Activated CD4-positive, alpha-beta T cell treated with anti-CD3 and anti-CD28 coated beads, Interleukin-2, amount 50 U/mL, for 24 hours (primary cell): ENCODE measurements at places on chromosomes 6 and 20.

DNA sequence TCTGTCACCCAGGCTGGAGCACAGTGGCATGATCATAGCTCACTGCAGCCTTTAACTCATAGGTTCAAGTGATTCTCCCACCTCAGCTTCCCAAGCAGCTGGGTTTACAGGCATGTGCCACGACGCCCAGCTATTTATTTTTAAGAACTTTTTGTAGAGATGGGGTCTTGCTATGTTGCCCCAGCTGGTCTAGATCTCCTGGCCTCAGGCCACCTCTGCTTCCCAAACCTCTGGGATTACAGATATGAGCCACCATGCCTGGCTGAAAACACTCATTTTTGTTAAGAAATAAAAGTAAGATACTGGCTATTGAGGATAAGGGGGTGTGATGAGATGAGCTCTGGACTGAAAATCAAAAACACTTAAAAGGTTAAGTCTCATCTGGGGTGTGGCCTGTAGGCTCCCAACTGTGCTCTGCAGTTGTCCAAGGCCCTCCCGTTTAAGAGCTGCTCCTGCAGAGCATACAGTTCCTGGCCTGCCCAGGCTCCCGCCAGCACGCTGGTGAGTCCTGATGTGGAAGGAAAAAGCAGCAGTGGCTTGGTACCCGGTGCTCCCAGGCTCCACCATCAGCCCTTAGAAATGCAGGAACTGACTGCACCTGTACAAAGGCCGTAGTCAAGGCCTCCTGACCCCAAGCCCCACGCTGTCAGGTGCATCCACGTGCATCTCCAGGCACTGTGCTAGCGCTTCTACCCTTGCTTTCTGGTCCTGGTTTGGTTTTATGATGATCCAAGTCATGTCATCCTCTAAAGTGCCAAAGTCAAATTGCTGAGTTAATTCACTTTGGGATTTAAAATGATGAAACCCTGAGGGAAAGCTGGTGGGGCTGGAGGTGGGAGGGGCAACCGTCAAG, 111.5 kb downstream of the TMEM242 start:
- DNase-seq = no peak

GRCh38 chr6:81770381-81770780, 17.9 kb upstream of the TENT5A start:
- no peak for DNase-seq

DNA sequence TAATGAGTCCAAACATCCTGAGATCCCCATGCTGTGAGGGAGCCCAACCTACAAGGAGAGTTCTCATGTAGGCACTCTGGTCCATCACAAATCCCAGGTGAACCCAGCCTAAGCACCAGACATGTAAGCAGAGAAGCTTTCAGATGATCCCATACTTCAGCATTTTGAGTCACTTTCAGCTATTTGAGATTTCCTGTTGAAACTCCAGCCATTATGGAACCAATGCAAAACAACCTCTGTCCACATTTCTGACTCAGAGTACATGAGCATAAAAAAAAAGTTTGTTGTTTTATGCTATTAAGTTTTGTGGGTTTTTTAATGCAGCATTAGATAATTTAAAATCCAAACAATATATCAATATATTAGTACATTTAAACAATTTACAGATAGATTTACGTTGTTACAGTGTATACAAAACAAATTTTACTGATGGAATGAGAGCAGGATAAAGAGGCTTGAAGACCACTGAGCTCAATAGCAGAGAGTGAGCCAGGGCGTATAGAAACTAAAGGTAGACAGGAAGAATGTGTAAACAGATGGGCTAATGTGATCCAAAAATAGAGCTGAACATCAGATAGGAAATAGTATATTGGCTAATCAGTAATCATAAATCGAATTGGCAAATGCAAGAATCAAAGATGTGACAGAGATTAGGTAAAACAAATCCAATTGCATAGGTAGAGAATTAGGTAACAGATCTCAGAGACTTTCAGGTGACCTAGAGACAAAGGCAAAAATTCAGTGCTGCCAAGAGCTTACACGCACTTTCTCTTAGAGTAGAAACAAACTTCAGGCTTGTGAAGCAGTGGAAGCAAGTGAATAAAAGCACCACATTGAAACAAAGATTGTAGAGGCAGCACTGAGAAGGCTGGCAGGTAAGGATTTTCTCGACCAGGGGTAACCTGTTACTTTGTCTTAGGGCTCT, 36.2 kb upstream of the PLCB1 start:
- DNase-seq = no peak

GRCh38 chr20:49980140-49981008, 2.4 kb upstream of the SNAI1 start:
- DNase-seq = no peak

DNA sequence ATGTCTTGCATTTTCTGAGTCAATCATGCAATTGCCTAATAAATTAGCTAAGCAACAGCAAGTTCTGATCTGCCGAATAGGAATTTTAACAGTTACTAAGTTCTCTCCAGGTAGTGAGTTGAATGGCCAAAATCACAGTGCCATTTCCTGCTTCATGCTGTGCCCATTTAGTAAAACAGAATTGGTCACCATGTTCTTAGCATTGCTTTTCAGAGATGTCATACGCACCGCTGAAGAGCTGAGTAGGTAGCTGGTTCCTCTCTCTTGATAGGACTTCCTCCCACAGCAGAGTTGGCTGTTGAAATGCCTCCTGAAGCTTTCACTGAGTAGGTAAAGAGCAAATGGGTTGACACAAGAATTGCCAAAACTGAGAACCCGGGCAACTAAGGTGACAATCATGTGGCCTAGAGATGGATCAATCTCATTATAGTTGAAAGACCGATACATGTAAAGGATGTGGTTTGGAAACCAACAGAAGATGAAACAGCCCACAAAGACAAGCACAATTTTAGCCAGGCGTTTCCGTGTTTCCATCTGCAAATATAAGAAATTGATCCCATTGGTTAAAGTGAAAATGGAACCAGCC, 57.1 kb upstream of the GJE1 start:
- no peak for DNase-seq

- no peak for DNase-seq
Measured at GRCh38 chr6:82178077-82178758, 69.3 kb downstream of the IBTK start.

GRCh38 chr6:50278663-50279062, 228.9 kb upstream of the DEFB112 start:
- DNase-seq = no peak

DNA sequence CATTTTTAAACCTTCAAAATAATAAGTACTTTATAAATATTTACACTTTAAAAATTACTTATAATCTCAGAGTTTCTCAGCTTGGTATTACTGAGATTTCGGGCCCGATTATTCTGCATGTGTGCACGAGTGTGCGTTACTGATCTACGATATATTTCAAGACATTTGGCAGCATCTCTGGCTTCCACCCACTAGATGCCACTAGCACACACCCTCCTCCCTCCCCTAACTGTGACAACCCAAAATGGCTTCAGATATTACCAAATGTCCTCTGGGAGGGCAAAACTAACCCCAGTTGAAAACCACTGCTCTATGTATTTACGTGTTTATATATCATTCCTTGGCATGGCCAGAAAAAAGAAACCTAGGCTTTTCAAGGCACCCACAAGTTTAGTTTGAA, 95.9 kb downstream of the FYN start:
- no peak for DNase-seq

GRCh38 chr6:91626911-91627310, 1040.0 kb upstream of the MAP3K7 start:
- no peak for DNase-seq

DNA sequence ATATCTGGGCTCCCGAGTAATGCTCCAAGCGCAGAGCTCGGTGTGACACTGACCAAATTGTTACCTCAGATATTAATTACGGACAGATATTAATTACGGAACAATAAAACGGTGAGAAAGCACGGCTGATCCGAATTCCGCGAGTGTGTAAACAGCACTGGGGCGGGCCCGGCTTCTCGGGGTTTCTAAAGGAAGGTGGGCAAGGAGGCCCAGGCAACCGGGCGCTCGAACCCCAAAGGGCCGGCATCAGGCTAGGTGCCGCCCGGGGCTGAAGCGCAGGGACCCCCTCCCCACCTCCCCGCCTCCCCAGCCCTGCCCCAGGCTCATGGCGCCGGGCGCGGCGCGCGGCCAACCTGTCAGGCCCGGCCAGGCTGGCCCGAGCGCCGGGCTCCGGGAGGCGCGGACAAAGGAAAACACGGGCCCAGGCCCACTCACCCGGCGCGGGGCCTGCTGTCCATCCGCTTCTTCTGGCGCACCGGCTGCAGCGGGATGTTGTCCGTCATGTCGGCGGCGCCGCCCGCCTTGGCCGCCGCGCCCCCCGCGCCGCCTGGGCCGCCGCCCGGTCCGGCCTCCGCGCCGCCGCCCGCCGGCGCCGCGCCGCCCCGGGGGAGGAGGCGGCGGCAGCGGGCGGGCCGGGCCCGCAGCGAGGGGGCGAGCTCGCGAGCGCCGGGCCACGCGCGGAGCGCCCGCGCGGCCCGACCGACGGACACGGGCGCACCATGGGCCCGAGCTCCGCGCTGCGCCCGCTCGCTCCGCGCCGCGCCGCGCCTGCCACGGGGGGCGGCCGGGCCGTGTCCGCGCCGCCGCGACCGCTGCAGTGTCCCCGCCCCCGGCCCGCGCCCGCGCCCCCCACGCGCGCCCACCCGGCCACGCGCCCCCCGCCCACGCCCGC, at the start of gene ATP9A:
Gene ATP9A (minus strand): TSS at position 524 of the 892 bp plus-strand sequence. CDS start 21 bp downstream, at position 503.
- no peak for DNase-seq

GRCh38 chr6:51116723-51117122, 298.1 kb downstream of the TFAP2B start:
- no peak for DNase-seq
